ENCODE measurements at places on chromosomes 5 and 9. TPM values are rescaled to one million over a fixed set of nuclear protein-coding genes. Genes with fewer than 3 reads are reported as not detected.
A peak's percentile ranks its signal among the peaks of the same experiment; 100 is the strongest.

DNA sequence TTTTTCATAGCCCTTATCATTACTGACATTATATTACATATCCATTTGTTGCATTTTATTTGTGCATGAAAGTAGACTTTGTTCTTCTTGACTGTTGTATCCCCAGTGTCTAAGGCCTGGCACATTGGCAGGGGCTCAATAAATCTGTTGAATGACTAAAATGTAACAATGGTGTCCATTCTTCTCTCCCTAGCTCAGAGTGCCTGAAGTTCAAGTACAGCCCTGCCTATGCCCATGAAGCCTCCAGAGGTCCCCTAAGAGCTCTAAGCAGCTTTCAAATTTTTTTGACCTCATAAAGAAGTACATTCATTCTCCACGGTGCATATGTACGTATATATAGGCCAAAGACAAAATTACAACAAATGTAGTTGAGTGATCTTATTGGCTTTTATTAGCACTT is 4.2 kb upstream of the BSPRY start:
- no peak for DNase-seq

- DNase-seq, result peak; percentile 60
These were observed 2.3 kb downstream of the KLF9 start for GRCh38 chr9:70411930-70412831.

TMEM171 gene
- 0.78 TPM for total RNA-seq

- DNase-seq, result no peak
These were observed 417.7 kb upstream of the POU5F2 start for GRCh38 chr5:94159144-94159543.

SPAG8 gene
- total RNA-seq, result 4.7 TPM

DNA sequence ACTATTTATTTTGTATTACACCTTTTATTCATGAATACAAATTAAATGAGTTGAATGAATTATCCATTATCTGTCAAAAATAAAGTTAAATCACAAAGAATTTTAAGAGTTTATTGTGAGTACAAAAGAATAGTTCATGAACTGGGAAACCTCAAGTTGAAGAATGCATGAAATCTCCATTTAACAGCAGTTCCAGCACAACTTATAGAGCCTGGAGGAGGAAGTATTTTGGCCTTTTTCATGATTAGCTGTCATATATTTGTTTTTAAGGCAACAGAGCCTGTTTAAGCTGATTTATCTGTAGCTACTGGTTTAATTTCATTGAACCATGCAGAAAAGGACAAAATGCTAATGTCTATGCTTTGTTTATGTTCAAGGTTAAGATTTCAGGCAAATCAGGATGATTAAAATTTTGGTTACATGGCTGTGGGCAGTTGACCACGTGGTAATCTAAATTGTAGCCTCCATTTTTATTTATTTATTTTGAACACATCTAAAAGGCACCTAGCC is 12.2 kb downstream of the SPINK1 start:
- no peak for DNase-seq

ITK gene
- 0.16 TPM for total RNA-seq

GRCh38 chr9:98974994-98975712 is 31.4 kb downstream of the COL15A1 start:
- DNase-seq, result peak; percentile 63

DNA sequence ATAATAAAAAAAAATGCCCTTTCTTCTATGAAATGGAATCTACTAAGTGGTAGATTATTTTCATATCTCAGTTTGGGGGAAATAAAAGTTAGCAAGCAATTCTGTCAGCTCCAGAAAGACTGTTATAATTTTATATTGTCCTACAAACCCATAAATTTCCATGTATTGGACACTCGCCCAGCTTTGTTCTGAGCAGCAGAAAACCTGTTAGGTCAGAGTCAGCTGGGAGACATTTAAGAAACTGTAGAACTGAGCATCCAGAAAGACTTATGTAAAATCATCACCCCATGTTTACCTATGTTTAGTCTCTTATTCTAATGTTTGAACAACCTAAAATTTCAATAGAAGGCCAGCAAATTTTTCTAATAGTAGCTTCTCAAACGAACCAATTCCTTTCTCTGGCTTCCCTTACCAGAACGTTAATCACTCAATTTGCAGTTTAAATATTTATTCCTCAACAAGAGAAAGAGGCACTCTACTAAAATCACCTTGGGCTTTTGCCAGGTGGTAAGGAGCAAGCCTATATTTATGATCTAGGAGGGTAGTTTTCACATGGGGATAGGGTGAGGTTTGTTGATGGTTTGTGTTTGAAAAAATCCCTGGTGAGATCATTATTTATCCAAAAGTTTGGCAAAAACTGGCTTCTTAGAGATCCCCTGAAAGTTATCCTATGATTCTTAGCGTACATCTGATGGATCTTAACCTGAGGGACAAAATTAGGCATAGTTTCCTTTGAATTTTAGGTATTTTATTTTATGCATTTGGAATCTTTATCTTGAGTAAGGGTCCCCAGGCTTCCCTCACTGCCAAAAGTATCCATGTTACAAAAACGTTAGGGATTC is 34.4 kb downstream of the MACROH2A1 start:
- DNase-seq, result no peak

DNA sequence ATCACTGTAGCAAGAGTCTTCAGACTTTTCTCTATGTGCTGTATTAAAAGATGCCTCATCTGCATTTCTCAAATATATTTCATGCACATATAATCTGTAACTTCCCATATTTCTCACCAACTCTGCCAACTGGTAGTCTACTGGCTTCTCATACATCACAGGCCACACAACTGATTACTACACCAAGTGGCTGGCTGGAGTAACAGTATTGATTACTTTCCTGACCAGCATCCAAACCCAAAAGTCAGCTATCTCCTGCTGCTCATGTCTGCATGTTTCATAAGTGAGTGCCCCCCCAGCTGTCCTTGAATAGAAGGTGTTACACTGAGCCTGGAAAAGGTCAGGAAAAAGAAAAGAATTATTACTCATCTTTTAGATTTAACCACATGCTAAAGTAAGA is 17.4 kb downstream of the ERCC8 start:
- no peak for DNase-seq

NFX1 gene
- 18.7 TPM for total RNA-seq

DNA sequence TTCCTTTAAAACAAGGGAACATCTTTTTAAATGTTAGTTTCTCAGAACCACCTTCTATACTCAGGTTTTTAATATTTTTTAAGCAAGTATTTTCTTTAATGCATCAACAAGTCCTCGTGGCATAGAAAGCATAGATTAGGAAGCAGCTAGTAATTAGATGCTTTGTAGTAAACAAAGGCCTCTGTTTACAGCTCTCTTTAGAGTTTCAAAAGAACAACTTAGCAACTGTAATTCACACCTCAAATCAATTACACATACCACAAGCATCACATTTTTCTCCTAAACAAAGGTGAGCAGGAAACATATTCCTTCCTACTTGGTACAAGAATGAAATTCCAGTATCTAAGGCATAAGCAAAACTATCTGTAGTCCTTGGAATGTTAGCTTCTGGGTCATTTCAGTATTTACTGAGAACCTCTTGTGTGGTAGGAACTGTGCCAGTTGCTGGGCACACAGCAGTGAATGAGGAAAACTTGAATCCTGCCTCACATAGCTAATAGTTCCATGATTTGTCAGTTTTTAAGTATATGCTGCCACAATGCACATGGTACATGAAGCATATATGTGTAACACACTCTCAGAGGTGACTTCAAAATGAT is 249.1 kb downstream of the CEMIP2 start:
- DNase-seq, result no peak

GRCh38 chr5:168147106-168147505 is 144.3 kb upstream of the WWC1 start:
- no peak for DNase-seq

GPR150 gene
- total RNA-seq, result not detected

HRCT1 gene
- not detected for total RNA-seq

F2RL2 gene
- total RNA-seq, result 0.31 TPM

DNA sequence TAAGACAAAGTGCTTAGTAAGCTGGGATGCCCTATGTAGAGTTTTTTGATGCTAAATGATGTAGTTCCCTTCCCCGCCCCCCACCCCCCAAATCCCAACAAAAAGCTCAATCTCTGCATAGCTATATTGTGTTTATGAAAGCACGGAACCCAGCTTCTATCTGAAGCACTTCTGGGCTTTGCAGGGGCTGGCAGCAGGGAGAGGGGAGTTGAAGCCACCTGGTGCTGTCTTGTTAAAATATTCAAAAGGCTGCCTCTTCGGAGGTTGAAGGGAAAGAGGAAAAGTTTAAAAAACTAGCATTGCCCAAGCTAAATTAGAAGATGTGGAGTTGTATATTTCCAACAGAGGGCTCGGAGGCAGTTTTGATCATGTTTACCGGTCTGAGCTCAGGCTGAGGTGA is 5.0 kb upstream of the TNC start:
- DNase-seq, result no peak

DNA sequence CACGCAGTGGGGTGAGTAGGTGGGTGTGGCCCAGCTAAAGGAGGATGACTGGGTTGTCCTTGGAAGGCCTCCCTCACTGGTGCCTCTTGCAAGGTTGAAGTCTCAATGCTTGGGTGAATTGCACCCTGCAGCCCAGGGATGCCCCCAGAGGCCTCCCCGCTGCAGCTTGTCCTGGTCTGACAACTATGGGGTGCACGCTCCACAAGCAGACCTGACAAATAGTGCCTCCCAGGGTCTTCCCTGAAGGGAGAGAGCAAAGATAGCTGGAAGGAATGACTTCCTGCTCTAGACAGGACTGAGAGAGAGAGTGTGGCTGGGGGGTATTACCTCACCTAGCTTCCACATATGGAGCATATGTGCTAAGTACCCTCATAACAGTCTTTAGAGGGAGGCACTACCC is 1.7 kb downstream of the PSD2 start:
- DNase-seq, result no peak

Measured in occipital lobe (tissue), 3 donors.